ENCODE measurements at places on chromosomes 6 and 20.

DNA sequence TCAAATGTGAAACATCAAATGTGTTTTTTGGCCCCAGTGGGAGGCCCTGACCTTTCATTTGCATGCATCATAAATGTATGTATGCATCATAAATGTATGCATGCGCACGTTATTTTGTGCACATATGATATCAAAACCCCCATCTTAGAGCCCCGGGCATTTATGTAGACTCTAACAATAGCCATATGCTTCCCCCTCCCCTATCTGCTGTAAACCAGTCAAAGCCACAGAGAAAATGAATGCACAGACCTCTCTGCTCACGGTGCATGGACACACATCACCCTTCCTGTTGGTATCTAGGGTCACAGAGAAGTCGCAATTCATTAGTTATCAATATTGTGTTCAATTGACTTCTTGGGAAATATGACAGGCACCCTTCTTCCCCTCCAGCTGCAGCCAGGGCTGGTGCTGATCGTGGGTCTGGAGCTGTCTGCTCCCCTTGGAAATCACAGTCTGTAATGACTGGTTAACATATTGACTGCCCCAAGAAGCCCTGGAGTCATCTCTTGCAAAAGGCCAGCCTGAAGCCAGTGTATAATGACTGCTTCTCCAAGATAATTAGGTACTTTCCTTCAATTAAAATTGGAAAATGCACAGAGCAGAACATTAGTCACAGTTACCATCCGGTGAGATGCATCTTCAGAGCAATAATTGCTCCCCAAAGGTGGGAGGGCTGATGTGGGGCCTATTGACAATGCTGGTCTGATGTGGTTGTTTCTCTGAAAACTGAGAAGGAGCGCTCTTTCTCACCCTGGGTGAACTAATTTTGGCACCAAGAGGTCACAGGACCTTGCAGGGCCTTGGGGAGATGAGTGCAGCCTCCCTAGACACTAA is 532.2 kb downstream of the CDH26 start:
- DNase-seq = no peak

- DNase-seq = no peak
Measured at GRCh38 chr6:23633996-23634395, 492.0 kb upstream of the NRSN1 start.

DNA sequence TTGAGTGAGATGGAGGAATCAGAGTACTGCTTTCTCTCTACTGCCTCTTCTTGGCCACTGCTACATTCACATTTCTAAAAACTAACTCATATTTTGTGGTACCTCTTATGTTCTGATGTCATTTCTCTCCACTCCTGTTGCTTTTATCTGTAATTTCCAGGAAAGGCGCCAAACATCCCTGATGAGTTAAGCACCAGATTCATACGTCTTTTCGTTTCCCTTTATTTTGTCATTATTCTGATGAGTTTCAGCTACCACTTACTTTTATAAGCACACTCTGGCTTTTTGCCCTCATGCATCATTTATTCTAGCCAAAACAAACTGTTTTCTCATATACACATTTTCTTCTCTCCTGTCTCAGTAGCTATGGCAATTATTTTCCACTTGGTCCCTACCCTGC is 680.0 kb downstream of the RNF144B start:
- DNase-seq = no peak

DNA sequence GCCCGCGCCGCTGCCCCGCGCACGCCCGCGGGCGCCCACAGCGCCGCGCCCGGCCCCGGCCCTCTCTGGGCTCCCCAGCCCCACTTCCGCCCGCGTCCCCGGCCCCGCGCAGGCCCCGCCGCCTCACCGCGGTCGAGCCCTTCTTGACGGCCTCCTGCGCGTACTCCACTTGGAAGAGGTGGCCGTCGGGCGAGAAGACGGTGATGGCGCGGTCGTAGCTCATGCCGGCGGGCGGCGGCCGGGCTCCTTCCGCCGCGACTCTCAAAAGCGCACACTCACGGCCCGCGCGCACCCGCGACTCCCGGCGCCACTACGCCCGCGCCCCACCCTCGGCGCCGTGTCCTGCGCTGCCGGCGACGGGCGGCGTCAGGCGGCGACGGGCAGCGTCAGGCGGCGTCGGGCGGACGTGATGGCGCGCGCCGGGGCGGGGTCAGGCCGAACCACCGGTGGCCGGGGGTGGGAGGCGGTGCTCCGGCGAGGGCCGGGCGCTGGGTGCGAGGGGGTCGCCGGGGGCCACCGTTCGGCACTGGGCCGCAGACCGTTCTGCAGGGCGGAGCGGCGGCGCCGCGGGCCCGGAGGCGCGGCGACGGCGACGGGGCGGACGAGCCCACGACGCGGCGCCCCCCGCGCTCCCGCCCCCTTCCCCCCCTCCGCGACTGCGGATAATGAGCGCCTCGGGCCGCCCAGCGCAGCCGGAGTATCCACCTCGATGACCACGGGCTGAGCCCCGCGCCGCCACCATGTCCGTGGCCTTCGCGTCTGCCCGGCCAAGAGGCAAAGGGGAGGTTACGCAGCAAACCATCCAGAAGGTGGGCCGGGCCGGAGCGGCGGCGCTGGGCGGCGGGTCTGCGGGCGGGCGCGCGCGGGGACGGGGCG is at the start of the genes PSMA7 and SS18L1:
TSS of gene PSMA7 (minus strand) at position 314 of the 876 bp plus-strand sequence. CDS start at position 223, 91 bp downstream.
TSS of gene SS18L1 (plus strand) at position 689 of the 876 bp plus-strand sequence. CDS start at position 741, 52 bp downstream.
- peak; percentile 72 for DNase-seq

GRCh38 chr6:37099442-37099841 is 70.5 kb upstream of the PIM1 start:
- no peak for DNase-seq

GRCh38 chr6:56772737-56773184 is 130.1 kb upstream of the DST start:
- DNase-seq = no peak

DNA sequence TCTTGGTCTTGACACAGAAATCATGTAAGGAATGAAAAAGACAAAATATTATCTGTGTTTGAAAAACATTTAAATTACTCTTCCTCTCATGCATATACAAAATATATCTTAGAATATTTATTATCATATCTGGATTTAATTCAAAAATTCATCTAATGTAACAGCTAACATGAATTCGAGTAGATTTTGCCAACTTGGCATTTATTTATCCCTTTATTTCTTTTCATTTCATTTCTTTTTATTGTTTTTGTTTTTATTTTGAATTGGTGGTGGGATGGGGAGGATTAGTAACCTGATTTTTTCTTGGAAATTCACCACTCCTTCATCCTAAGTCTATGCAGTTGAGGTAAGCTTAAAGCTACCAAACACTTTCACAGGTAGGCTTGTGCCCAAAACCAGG is 508.7 kb downstream of the EPHA7 start:
- DNase-seq = no peak

GRCh38 chr6:32566957-32567356 is 22.7 kb downstream of the HLA-DRB1 start:
- no peak for DNase-seq

- DNase-seq = no peak
Measured at GRCh38 chr6:65116326-65116725, 590.7 kb downstream of the EYS start.
